AG10803 (cell line): ENCODE measurements at places on chromosomes 13 and 19.

GRCh38 chr19:27805848-27806247, 1407.1 kb downstream of the UQCRFS1 start:
- DNase-seq, result no peak

DNA sequence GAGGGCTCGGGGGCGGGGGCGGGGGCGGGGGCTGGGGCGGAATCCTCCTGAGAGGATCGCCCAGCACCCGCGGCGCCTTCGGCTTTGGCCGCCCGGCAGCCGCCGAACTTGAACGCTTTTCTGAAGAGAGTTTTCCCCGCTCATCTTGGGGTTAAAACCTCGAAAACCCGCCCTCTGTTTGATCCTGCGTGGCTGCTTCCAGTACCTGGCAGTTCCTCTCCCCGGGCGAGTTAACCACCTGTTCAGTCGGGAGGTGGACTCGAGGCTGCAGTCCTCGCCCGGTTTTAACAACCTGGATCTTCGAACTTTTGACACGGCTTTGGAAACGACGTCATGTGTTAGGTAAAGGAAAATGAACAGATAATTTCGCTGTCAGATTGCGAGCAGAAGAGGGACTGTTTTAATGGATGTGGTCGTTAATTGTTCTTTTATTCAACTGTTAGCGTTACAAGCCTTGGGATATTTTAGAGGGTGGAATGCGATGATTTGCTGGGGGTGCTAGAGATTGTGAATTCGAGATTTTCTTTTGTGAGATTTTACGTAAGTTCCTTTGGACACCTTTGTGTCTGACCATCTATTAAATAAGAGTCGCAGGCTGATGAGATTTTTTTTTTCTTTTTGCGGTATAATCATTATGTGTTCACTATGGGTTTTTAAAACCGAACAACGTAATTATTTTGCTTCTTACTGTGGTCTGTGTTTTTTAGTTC, 1.0 kb downstream of the FNDC3A start:
- DNase-seq, result peak; percentile 0

- DNase-seq, result no peak
Measured at GRCh38 chr13:77872995-77873394, 45.6 kb downstream of the EDNRB start.

DNA sequence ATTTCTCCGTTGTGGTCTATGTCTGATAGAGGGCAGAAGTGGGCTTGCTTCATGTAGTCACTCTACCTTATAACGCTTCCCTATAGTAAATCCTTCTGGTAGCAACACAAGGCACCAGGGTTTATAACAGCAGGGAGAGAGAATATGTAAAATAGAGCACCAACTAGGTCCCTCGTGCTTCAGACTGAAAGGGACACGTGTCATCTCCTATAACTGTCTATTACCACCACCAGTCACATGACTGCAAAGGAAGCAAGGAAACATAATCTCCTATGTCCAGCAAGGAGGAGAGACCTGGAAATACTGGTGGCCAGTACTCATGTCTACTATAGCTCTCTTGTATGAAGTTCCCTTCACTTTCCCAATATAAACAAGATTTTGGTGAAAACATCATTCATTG, 79.2 kb downstream of the SLAIN1 start:
- DNase-seq, result no peak

- no peak for DNase-seq
Measured at GRCh38 chr19:2381148-2381820, 21.2 kb downstream of the TMPRSS9 start.

DNA sequence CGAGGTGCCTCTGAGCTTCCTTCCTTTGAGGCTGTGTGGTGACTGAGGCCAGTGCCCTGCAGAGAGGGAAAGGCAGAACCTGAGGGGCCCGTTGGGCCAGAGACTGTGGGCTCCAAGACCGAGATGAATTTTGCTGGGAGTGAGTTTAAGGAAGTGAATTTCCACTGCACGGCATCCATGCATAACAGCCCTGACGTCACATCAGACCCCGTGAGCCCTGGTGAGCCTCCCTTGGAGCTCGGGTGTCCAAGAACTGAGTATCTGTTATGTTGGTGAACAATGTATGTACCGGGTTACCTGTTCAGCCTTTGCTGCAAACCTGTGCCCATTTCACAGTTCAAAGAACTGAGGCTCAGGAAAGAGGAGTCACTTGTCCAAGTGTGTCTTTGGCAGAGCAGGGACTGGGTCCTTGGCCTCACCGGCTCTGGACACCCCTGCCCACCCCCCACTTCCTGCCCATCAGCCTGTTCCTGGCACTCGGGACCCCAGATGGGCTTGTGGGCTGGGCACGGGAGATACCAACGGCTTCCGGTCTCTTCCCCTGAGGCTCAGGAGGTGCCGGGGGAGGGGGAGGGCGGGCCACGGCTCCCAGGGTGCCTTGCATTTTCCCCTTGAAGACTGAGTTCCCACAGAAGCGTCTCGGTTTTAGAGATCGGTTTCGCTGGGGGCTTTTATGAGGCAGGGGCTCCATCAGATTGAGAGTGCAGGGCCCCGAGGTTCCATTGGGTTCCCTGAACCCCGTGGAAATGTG, 33.7 kb downstream of the NFILZ start:
- DNase-seq, result no peak

DNA sequence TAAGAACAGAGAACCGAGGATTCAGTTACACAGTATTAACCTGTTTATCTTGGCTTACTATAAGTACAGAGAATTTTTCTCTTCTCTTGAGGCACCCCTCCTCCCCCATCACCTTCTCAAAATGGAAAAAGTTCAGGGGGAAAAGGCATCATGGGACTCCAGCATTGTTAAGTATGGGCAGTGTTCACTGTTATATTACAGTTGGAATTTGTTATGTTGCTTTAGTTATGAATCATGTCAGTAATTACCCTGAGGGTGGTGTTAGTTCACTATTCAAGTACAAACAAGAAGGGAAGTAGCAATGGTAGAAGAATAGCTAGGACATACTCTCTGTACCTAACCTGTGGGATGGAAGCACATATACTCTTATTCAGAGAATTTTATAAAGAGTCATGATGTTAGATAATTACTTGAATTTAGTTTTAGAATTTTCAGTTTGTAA, 12.0 kb downstream of the LPAR6 start:
- peak; percentile 79 for DNase-seq

DNA sequence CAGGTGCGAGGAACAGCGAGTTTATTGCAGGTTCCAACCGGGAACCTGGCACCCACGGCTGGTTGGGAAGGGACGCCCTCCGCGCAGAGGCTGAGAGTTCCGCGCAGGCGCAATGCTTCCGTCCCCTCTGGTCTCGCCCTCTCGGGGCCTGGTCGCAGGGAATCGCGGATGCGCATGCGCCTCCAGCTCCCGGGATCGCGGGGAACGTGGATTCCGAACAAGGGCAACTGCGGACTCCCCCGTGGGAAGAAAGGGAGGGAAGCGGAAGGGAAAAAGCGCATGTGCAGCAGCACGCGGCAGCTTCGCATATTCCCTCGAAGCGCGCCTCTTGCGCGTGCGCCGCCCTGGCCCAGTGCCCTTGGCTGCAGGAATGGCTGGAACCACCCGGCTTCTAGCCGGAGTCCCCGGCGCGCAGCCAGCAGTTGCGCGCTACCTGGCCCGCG, 1.1 kb downstream of the TSSK6 start:
- peak; percentile 56 for DNase-seq

- peak; percentile 71 for DNase-seq
Measured at GRCh38 chr19:1259206-1259875, 9.8 kb upstream of the CIRBP start.

DNA sequence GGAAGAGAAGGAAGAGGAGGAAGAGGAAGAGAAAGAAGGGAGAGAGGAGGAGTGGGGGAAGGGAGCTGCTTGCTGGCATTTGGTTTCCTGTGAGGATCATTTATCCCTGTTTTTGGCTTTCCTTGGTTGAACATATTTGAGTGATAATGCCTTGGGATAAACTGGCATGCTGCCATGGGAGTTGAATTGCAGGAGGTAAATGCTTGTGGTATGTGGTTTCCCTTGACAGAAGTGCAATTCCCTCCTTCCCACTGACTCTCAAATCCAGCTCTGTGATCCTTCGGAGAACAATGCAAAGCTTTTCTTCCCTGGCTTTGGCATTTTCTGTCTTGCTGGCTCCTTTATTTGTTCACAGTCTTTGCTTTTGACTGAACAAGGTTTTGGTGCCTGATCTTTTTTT, 27.2 kb upstream of the CBY2 start:
- DNase-seq, result peak; percentile 91
